Activated naive CD4-positive, alpha-beta T cell (primary cell): ENCODE measurements at places on chromosomes 7 and 10.
A peak's percentile ranks its signal among the peaks of the same experiment; 100 is the strongest.

GRCh38 chr7:5229451-5230264 lies 39.6 kb downstream of the WIPI2 start:
- DNase-seq: no peak

DNA sequence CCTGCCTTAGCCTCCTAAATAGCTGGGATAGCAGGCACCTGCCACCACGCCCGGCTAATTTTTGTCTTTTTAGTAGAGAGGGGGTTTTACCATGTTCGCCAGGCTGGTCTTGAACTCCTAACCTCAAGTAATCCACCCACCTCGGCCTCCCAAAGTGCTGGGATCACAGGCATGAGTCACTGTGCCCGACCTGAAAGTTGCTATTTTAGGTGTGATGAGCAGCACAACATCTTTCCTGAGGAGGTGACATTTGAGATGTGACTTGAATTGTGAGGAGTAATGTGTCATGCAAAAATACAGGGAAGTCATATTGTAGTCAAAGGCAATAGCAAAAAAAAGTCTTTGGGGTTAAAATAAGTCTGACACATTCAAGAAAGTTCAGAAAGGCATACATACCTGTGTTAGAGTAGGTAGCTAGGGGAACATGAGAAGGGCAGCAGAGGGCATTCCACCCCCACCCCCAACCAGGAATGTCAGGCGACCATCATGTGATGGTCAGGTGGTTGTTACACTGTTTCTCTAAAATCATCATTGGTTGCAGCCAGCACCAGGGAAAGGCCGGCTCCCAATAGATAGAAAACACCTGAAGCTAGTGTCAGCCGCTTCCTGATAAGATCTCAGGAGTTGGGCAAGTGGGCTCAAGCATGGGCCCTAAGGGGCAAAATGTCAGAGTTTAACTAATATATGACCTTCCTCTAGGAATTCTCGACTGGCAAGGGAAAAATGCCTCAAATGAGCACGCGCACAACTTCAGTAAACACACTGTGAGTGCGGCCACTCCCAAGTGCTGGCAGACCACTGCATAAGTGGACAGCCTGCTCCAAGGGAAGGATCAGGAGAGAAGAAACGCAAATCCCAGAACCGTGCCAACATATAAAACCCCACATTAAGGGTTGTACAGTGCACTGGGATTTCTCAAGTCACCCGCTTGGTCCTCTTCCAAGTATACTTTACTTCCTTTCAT lies at the start of gene TACC2:
Gene TACC2 (plus strand): TSS at position 803 of the 964 bp plus-strand sequence. CDS start 32,819 bp downstream, outside the sequence.
- no peak for DNase-seq

- DNase-seq: no peak
Measured at GRCh38 chr10:88755753-88756152, 4.1 kb upstream of the LIPN start.

DNA sequence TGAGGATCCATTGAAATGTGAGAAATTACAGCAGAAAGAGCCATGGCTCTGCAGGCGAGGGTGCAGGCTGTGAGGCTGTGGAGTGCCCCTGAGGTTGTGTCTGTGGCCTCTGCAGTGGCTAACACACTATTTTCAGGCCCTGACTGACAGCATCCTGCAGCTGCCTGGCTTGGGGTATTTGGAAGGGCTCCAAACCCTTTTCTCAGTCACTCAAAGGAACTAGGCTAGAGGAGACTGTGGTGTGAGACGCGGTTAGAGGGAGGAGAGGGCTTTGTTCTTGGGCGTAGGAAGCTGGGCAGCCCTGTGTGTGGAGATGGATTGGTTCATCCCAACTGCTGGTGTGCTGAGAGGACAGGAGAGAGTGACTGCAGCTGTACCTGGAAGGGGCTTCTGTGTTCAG lies 134.9 kb downstream of the RAMP3 start:
- no peak for DNase-seq

DNA sequence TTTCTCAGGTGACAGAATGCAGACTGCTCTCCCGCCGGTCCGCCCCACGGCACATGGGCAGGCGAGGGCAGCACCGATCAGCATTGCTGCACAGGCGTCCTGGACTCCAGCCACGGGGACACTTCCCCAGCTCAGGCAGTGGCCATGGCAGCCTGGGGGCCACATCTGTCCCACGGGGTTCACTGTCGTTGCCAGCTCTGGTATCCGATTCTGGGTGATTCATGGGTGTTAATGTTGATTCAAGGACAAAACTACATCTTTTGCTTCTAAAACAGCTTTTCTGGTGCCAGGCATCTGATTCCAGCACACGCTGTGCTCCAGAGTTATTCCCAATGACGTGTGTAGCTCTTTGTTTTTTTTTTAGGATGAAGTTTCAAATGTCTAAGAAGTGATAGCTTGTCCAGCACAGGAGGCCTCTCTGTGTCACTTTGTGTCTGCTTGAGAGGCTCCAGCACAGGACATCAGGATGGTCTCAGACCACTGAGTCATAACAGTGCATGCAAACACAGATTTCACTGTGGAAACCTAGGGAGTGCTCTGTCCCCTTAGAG lies 218.0 kb downstream of the WDR37 start:
- DNase-seq: no peak

DNA sequence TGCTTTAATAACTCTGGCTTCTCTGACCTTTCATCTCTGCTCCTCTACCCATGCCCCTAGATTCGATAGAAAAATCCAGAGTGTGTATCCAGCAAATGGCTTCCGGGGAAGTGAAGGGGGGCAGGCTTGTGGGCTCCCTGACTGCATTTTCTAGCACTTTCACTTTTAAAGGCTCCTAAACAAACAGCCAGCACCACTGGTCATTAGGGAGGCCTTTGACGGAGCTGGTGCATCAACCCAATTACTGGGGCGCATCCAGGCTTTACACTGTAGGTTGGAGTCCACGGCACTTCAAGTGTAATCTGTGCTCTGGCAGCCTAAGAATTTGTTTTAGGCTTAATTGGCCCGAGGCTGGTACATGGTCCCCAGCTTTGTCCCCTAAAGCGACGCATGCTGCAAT lies 291.9 kb downstream of the GFRA1 start:
- no peak for DNase-seq

DNA sequence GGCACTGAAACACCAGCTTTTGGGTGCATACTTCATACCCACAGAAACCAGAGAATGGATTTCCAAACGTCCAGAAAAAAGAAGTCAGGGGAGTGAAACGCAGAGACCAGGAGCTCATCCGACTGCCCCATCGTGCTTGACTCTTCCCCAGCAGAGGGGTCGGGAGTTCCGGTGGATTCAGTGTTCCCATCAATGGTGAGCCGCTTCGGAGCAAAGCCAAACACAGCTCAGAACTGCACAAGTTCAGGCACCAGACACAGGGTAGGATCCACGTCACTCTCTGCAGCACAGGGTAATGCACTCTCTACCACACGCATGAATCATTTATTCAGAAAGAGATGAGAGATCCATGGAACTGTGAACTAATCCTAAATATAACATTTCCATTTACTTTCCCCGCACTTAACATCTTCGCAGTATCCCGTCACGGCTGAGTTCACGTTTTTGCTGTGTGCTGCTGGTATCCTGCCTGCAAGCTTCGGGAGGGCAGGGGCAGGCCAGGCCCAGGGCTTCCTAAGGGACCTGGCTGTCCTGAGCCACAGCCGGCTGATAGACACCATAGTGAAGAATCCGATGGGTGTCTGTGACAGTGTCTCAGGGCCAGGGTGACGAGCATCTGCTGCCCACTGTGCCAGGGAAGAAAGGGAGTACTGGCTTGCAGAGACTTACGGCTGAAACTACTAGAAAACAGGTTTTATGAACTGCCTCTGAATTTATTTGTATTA lies 545.3 kb downstream of the PTPRN2 start:
- DNase-seq: no peak

- no peak for DNase-seq
Measured at GRCh38 chr10:125591886-125592285, 91.1 kb downstream of the TEX36 start.

DNA sequence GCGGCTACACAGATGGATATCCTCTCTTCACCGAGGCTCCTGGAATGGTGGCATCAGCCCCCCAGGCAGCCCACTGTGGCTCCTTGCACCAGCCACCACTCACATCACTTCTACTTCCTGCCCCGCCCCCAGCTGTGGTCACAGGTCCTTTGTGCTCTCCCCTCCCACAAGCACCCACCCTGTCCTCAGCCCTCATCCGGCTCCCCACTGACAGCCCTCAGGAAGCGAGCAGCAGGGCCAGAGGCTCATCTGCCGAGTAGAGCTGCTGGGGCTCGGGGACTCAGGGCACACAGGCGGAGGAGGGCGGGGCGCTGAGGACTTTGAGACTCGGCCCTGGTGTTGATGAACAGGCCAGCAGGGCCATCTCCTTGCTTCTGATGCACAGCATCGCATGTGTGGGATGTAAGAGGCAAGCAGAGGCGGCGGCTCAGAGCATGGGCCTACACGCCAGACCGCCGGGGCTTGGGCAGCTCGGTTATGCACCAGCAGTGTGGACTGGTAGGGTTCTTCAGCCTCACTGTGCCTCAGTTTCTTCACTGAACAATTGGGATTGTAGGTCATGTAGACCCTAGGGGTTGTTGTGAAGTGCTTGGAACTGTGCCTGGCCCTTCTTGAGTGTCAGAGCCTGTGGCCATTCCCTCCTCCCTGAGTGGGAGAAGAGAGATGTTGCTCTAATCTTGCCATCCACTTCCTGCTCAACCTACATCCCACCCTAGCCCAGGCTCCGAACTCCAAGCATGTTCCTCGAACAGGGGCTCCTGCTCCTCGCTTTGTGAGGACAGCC lies at the start of gene PRF1:
Gene PRF1 (minus strand): TSS at position 77 of the 784 bp plus-strand sequence. CDS start 1,839 bp downstream, outside the sequence.
- peak; percentile 68 for DNase-seq

- DNase-seq: no peak
Measured at GRCh38 chr10:12308736-12309375, 40.5 kb upstream of the CAMK1D start.

DNA sequence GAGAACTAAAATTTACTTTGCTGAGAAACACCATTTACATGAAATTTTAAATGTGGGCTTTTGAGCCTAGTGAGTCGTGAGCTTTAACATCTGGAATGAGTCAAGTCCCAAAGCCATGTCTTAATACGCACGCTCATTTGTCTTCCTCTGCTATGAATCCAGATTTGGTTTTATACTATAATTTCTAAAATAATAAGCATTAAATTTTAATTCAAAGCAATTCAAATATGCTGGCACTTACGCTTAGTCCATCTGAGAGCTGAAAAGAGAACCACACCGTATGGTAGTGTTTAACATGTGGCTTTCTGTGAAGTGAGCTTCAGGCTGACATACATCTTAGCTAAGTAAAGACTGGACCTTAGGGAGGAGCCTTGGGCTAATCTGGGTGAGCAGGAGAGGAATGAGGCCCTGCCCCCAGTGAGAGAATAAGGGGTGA lies 52.2 kb downstream of the CUBN start:
- DNase-seq: no peak

- no peak for DNase-seq
Measured at GRCh38 chr7:68833422-68833821, 764.9 kb upstream of the AUTS2 start.

DNA sequence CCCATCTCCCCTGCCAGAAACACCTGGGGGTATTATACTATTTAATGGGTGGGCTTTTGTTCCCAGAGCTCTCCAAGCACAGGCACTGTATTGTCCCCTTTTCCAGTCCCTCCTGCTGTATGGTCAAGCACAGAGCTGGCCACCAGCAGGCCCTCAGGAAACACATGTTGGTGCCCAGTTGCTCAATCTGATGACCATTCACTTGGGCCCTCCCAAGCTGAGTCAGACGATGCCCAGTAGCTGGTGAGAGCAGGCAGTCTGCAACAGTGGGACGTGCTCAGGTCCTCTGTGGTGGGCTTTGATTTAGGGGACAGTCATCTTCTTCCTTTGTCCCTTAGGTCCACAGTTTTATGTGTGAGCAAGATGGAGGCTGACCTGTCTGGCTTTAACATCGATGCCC lies 11.8 kb downstream of the SFXN2 start:
- no peak for DNase-seq

DNA sequence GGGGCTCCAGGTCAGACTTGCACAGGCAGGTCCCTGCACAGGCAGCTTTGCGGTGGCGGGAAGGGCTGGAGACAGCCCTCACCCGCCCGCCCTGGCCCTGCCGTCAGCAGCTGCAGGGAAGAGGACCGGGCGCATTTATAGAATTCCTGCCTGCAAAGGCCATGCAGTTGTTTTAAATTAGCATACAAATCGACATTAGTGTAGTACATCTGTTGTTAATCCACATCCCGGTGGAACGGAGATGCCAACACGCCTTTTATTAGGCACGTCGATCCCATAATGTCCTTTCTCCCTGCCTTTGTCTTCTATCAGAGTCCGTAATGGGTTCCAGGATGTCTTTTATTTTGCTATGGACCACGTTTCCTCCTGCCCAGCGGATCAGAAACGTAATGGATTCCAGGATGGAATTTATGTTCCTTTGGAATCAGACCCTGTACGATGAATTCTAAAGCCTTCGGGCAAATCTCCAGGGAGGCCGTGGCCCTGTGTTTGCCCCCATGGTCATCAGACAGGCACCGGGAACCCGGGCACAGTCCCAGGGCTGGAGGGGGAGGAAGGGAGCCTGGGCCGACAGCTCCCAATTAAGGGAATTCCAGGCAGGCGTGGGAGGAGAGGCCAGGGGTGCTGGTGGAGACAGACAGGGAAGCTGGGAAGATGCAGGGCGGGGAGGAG lies 123.9 kb downstream of the COL26A1 start:
- DNase-seq: no peak

DNA sequence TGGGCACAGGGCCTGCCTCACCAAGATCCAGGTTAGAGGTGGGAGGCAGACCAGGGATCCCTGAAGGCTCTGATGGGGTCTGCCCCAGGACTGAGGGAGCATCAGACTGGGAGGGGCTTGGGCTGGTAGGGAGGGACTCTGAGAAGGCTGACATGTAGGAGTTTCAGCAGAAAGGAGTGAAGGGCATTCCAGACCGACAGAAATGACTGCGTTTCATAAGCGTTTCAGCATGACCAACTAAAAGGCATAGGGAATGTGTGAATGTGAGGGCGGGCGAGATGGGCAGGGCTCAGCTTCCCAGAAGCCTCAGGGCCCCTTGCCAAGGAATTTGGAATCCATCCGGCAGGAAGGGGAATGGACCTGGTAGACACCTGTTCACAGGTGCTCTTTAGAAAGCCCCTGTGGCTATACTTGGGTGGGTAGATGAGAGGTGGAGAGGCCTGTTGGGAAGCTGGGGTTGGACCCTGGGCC lies 24.9 kb upstream of the SLC29A3 start:
- DNase-seq: no peak

GRCh38 chr10:82190432-82191260 lies 315.7 kb downstream of the NRG3 start:
- DNase-seq: no peak

DNA sequence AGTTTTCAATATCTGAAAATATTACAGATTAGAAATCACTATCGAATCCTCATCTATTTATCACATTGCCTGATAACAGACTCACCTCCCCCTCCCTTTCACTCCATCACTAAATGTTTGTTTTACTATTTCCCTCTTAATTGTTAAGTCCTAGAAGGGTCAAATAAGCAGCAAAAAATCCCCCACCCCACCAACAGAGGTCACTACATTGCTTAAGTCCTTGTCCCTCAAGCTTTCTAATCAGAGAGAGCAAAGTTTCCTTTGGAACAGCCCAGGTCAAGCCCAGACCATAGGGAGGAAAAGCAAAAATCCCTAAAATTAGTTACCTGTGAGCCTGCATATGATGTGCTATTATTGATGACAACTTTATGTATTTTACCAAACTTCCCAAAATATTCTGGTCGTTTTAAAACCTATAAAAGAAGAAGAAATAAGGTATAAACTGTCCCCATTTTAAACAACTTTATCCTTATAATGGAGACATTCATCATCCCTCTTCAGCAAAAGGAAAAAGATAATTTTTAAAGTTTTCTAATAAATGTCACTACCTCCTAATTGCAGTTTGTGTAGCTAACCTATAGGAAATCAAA lies 95.0 kb downstream of the CNOT4 start:
- no peak for DNase-seq
